ENCODE measurements at places on chromosomes 12 and 14. TPM values are rescaled to one million over a fixed set of nuclear protein-coding genes. Genes with fewer than 3 reads are reported as not detected.

The GLT8D2 gene
- total RNA-seq: not detected

The WSCD2 gene
- not detected for total RNA-seq

DNA sequence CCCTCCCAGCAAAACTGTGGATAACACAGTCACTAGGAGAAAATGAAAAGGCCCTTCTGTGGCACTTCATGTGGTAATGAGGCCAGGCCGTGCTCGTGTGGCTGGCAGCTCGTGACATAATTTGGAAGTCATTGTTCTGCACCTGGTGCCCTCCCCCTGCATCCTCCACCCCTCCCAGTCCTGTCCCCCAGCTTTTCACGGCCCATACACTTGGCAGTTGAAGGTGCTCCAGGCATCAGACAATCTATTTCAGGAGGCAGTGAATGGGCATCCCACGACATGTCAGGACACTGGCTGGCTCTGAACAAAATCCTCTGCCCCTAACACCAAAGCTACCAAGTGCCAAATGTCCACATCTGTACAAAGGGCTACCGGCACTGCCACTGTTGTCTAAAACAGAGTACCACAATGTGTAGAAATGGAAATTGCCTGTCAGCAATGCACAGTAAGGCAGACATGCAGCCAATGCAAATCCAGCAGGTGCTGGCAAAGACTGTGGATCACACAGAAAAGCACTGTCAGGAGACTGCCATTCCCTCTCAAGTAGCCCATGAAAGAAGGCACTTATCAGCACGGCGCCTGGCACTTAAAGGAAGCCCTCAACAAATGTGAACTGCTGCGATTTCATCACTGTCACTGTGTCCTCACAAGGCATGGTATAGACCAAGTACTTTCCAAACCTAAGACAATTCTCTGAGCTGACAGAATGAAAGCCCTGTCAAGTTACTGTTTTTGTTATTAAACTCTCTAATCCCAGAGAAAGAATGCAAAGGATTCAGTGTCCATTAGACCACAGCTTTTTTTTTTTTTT, 39.1 kb downstream of the CORO1C start:
- H3K27me3 ChIP-seq: no peaks in the 10 kb centered on the region
- H3K4me1 ChIP-seq: peaks cover 72% of the 10 kb centered on the region
- no peak for DNase-seq

DNA sequence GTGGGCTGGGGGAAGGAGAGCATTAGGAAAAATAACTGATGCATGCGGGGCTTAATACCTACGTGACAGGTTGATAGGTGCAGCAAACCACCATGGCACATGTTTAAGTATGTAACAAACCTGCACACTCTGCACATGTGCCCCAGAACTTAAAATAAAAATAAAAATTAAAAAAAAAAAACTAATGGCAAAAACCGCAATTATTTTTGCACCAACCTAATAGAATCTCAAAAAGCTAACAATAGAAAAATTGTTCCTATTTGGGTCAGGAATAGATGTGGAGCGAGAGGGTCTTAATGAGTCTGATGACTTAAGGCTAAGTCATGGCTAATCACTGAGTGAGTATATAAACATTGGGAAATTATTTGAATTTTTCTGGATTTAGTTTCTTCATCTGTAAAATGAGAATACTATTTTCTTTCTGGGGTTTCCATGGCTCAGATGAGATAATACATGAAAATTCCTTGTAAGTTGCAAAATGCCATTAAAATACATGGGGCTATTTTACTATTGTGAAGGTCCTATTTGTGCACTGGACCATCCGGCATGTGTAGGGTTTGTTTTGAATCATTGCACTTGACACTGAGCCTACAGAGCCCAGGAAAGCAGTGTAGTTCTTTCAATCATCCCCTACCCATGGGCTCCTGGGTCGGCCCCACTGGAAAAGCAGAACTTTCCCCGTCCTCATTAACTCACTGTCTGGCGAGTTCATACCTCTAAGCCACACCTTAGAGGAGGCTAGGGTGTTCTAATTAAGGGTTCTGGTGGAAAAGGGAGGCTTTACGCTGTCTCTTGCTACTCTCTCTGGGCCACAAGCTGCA, 164.1 kb upstream of the NTF3 start:
- H3K27me3 ChIP-seq: no peaks in the 10 kb centered on the region
- no peaks in the 10 kb centered on the region for H3K36me3 ChIP-seq
- no peak overlapping the region for H3K27ac ChIP-seq
- no peaks in the 10 kb centered on the region for H3K4me1 ChIP-seq
- no peak overlapping the region for H3K4me3 ChIP-seq
- DNase-seq: no peak

DNA sequence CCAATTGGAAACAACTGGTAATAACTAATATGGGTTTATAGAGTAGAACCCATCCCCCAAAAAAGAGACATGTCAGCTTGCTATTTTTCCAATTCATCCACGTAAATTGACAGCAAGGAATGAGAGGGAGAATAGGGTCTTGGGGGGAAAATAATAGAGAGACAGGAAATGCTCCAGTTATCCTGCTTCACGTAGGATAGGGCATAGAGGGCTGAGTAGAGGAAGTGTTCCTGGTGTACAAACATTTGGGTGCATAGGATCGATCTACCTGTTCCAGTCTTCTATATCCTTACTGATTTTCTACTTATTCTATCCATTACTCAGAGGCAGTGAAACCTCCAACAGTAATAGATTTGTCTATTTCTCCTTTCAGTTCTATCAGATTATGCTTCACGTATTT, 49.6 kb upstream of the COL2A1 start:
- H3K27me3 ChIP-seq: no peaks in the 10 kb centered on the region
- no peak overlapping the region for H3K4me3 ChIP-seq
- no peaks in the 10 kb centered on the region for H3K4me1 ChIP-seq
- H3K36me3 ChIP-seq: peaks cover 24% of the 10 kb centered on the region

Data from activated T-helper 2 cell treated with anti-CD3 and anti-CD28 coated beads, Interferon-gamma antibody, Interleukin-2, Interleukin-4, amounts not matched to agents 10 μg/mL and 5 μg/mL and 100 μg/mL, durations not matched to agents 14 hours and 24 hours and 36 hours (primary cell).